ENCODE measurements at places on chromosomes 6 and 20.

- no peak for DNase-seq
These were observed 34.5 kb downstream of the MDGA1 start for GRCh38 chr6:37663019-37663810.

GRCh38 chr6:98484696-98485095 lies 349.7 kb upstream of the POU3F2 start:
- DNase-seq = no peak

DNA sequence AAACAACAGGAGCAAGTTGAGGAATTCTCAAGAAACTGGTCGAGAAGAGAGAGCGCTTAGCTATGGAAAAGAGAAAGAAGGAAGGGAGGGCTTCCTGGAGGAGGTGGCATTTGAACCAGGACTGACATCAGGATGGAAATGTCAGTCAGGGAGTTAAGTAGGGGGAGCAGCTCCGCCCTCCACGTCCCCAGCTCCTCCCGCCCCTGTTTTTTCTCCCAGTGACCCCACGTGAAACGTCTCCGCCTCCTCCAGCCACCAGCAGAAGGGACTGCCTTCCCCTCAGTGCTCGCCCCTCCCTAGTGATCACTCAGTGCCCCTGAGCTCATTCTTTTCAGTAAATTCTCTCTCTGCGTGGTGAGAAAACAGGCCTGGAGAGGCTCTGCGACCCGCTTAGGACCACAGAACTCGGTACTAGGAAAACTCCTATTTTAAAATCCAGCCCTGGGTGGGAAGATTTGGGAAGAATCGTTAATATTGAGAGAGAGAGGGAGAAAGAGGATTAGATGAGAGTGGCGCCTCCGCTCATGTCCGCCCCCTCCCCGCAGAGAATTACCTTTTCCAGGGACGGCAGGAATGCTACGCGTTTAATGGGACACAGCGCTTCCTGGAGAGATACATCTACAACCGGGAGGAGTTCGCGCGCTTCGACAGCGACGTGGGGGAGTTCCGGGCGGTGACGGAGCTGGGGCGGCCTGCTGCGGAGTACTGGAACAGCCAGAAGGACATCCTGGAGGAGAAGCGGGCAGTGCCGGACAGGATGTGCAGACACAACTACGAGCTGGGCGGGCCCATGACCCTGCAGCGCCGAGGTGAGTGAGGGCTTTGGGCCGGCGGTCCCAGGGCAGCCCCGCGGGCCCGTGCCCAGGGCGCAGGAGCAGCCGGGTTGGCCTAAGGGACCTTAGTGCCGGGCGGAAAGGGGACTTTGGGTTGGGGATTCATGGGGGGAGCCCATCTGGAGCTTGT lies 4.6 kb downstream of the HLA-DPB1 start:
- DNase-seq = no peak

GRCh38 chr6:57123111-57123510 lies 33.1 kb downstream of the ZNF451 start:
- DNase-seq = no peak

DNA sequence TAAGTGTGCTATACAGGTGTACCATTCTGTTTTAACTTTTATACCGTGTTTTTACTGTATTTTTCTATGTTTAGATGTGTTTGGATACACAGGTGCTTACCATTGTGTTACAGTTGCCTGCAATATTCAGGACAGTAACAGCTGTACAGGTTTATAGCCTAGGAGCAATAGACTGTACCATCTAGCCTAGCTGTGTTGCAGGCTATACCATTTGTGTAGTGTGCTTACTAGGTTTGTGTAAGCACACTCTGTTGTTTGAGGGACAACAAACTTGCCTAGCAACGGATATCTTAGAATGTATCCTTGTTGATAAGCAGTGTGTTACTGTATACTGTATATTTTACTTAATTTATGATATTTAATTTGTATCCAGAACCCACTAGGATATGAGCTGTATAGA lies 35.2 kb downstream of the ADGB start:
- no peak for DNase-seq

DNA sequence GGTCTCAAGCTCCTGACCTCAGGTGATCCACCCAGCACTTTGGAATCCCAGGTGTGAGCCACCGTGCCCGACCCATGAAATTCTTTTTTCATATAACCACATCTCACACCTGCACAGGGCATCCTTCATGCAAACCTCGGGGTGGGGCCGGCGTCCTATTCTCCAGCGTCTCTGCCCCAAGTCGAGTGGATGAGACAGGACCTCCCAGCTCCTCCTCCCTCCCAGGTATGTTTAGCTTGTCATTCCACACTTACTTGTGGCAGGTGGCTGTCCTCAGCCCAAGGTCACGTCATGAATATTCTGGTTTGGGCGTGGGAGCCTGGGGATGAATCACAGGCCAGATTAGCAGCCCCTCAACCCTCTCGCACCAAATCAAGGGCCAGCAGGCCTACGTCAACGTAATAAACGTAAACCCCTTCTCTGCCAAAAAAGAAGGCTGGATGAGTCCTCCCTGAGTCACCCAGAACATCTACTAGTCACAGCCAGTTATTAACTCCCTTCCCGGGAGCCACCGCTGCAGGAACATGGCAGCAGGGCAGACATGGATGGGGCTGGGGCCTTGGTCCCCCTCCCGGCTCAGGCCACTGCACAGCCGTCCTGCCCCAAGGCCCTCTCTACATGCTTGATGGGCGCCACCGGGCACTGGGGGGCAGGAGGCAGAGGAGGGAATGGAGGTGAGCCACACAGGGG lies 91.7 kb downstream of the YTHDF1 start:
- no peak for DNase-seq

DNA sequence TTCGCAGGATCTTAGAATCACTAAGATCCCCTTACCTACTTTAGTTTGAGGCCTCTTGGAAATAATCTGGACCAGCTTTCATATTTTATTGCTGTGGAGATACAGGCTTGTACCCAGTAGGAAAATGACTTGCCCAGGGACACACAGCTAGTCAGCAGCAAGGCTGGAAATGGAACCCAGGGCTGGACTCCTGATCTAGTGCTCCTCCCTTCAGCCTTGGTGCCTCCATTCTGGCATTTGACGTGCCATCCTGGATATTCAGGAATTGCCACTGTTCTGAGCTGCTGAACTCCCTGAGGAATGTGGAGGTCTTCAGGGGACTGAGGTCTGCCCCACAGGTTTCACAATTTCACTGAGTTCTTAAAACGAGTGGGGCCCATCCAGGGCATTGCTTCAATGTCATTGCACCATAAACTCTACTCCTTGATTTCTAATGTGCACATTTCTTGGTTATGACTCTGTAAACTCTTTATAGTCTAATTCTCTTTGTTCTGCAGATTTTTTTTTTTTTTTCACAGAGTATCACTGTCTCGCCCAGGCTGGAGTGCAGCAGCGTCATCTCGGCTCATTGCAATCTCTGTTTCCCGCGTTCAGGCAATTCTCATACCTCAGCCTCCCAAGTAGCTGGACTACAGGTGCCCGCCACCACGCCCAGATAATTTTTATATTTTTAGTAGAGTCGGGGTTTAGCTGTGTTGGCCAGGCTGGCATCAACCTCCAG lies 26.7 kb upstream of the CDKN1A start:
- DNase-seq = no peak

DNA sequence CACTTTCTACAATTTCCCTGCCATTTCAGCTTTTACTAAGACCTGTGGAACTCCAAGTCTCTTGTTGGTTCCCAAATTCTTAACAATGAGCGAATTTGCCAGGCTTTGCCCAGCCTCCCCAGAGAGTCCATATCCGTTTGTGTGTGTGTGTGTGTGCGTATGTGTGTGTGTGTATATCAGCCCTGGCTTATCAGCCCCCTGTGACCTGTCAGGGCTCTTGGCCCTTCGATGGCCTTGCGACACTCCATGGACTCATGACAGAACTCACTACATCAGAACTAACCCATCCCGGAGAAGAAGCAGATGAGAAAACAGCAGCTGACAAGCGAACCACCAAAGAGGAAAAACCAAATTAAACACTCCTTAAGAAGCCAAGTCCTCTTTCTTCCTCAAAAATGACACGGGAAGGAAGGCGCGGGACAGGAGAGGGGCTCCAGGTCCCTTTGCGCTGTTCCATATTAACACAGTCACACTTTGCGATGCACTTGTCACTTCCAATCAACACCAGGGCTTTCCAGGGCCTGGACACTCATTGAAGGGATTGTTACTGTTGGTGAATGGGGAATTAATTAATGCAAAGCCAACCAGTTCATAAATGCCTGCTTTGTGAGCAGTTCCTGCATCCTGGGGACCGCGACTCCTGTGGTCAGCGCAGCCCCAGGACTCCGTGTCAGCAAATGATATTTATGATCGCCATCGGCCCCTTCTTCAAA lies 524.0 kb downstream of the CD83 start:
- no peak for DNase-seq

- no peak for DNase-seq
These were observed 42.7 kb upstream of the SLC22A2 start for GRCh38 chr6:160301339-160301738.

GRCh38 chr20:20489054-20489453 lies 121.2 kb downstream of the INSM1 start:
- DNase-seq = no peak

Data from SK-MEL-5 (cell line).